ENCODE measurements at places on chromosomes 2 and 18. TPM values are rescaled to one million over a fixed set of nuclear protein-coding genes. Genes with fewer than 3 reads are reported as not detected.

GRCh38 chr2:148237911-148238310 lies 217.0 kb downstream of the MBD5 start:
- no peaks in the 10 kb centered on the region for H3K4me1 ChIP-seq
- H3K27me3 ChIP-seq, result no peaks in the 10 kb centered on the region
- no peak for DNase-seq

- no peaks in the 10 kb centered on the region for H3K27me3 ChIP-seq
- peak overlapping the region; percentile 70 for H3K27ac ChIP-seq
- no peak for DNase-seq
- H3K36me3 ChIP-seq, result peaks cover 77% of the 10 kb centered on the region
- H3K4me3 ChIP-seq, result no peak overlapping the region
These were observed 5.6 kb downstream of the METTL5 start for GRCh38 chr2:169819106-169819505.

DNA sequence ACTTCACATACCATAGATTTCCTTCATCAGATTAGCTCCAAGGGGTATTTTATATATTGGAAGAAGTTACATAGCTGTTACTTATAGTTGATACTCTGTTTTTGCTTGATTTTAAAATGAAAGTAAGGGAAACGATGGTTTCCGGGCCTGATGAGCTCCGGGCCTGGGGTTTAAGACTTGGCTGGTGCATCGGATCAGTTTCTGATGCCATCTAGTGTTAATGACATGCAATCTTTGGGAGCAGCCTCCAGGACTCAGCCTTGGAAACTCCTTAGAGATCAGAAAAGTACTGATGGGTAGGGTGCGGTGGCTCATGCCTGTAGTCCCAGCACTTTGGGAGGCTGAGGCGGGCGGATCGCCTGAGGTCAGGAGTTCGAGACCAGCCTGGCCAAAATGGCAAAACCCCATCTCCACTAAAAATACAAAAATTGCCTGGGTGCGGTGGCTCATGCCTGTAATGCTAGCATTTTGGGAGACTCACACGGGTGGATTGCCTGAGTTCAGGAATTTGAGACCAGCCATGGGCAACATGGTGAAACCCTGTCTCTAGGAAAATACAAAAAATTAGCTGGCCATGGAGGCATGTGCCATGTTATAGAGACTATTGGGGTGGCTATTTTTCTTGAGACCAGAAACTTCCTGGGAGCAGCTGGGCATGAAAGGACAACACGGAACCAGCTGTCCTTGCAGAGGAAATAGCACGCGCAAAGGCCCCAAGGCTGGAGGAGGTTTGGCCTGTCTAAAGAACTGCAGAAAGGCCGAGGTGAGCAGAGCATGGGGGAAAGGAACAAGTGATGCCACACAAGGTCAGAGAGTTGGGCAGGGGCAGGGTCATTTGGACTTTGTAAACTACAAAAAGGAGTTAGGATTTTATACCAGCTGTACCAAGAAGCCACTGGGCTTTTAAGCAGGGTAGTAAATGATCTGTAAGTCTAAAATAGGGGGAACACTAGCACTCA lies 46.9 kb upstream of the CNOT11 start:
- peak overlapping the region; percentile 51 for H3K4me3 ChIP-seq
- H3K27me3 ChIP-seq, result no peaks in the 10 kb centered on the region
- DNase-seq, result peak; percentile 74
- H3K4me1 ChIP-seq, result no peaks in the 10 kb centered on the region

GRCh38 chr2:119111115-119111975 lies 47.2 kb downstream of the C1QL2 start:
- no peaks in the 10 kb centered on the region for H3K36me3 ChIP-seq
- DNase-seq, result no peak
- H3K4me1 ChIP-seq, result no peaks in the 10 kb centered on the region
- H3K4me3 ChIP-seq, result no peak overlapping the region
- peaks cover 4% of the 10 kb centered on the region for H3K27me3 ChIP-seq
- H3K27ac ChIP-seq, result no peak overlapping the region

DNA sequence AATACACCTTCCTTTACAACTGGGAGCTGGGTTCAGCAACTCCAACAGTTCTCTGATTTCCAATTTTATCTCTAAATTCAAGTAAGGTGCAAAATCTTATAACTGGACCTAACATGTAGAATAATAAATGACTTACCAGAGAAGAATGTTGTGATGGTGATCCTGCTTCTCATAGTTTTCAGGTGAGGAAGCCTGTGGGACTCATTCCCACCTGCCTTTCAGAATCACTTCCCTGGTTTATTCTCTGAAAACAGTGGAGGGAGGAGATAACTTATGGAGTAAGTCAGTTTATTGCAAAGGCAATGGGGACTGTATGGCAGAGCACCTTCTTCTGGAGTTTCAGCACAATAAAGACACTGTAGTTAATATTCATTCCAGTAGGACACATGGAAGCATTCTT lies 1188.2 kb upstream of the FAM98A start:
- H3K4me3 ChIP-seq, result no peak overlapping the region
- no peak overlapping the region for H3K27ac ChIP-seq
- H3K27me3 ChIP-seq, result no peaks in the 10 kb centered on the region

- H3K36me3 ChIP-seq, result no peaks in the 10 kb centered on the region
- DNase-seq, result no peak
- no peaks in the 10 kb centered on the region for H3K27me3 ChIP-seq
- H3K4me3 ChIP-seq, result no peak overlapping the region
These were observed 44.5 kb downstream of the PKDCC start for GRCh38 chr2:42092084-42092996.

- no peaks in the 10 kb centered on the region for H3K4me1 ChIP-seq
- H3K4me3 ChIP-seq, result no peak overlapping the region
- no peaks in the 10 kb centered on the region for H3K27me3 ChIP-seq
- DNase-seq, result no peak
- no peak overlapping the region for H3K27ac ChIP-seq
These were observed 18.8 kb upstream of the DTNB start for GRCh38 chr2:25692143-25692542.

DNA sequence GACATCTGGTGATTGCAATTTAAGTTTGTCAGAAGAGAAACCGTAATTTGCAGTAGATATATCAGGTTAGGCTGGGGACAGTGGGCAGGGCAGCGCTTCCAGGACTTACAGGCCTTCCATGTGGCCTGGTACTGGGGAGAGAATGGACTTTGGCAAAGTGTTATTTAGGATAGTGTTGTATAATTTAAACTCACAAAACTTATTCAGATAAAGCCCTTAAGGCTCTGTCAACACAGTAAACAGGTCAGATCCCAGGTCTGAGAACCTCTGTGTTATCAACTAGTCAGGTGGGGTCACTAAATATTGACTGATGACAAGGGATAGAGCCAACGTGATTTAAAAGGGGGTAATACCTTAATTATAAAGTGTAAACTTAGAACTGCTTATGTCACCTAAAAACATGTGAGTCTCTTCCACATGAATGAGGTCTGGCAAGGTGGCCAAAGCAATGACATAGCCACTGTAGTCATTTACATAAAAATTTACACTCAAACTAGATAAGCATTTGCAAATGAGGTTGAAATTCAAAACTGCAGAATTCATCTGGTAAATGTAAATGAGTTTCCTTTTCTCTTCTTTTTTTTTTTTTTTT lies 80.2 kb upstream of the DNMT3A start:
- H3K36me3 ChIP-seq, result peaks cover 20% of the 10 kb centered on the region
- H3K4me3 ChIP-seq, result no peak overlapping the region
- H3K27ac ChIP-seq, result no peak overlapping the region
- no peaks in the 10 kb centered on the region for H3K27me3 ChIP-seq

GRCh38 chr2:175275539-175275938 lies 94.0 kb upstream of the ATP5MC3 start:
- no peaks in the 10 kb centered on the region for H3K36me3 ChIP-seq
- no peak overlapping the region for H3K4me3 ChIP-seq
- no peak for DNase-seq
- H3K27me3 ChIP-seq, result peaks cover 10% of the 10 kb centered on the region
- H3K4me1 ChIP-seq, result no peaks in the 10 kb centered on the region
- H3K27ac ChIP-seq, result no peak overlapping the region

DNA sequence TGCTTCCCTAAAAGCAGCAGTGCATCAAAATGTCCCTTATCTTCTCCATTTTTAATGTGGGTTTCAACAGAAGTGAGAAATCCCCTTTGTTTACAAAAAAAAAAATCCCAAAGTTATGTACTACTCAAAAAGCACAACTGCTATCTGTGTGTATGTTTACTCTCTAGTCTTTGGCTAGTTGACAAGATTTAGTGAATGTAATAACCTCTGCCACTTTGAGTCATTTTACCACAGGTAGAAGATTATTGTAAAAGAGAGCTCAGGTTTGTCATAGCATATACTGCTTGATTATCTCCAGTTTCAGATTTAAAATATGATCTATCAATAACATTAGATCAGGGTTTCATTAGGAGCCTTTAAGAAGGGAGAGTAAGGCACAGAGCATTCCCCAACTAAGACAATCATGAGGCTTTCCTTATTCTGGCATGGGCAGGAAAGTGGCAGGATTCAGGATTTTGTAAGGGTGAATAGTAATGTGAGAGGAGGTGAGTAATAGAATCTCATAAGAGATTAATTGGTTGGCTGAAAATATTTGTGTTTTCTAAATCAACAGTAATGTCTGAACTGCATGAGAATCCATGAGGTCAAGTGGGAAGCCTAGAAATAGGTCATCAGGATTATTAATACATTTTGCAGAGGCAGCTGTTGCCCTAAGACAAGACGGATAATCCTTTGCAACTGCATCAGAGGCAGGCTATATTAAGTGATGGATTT lies 1780.3 kb upstream of the LRRTM1 start:
- H3K36me3 ChIP-seq, result no peaks in the 10 kb centered on the region
- DNase-seq, result no peak
- no peaks in the 10 kb centered on the region for H3K4me1 ChIP-seq
- H3K27me3 ChIP-seq, result no peaks in the 10 kb centered on the region

GRCh38 chr18:61413396-61413795 lies 80.2 kb downstream of the CDH20 start:
- H3K4me1 ChIP-seq, result no peaks in the 10 kb centered on the region
- H3K27me3 ChIP-seq, result no peaks in the 10 kb centered on the region
- H3K4me3 ChIP-seq, result no peak overlapping the region
- no peaks in the 10 kb centered on the region for H3K36me3 ChIP-seq
- DNase-seq, result no peak

DNA sequence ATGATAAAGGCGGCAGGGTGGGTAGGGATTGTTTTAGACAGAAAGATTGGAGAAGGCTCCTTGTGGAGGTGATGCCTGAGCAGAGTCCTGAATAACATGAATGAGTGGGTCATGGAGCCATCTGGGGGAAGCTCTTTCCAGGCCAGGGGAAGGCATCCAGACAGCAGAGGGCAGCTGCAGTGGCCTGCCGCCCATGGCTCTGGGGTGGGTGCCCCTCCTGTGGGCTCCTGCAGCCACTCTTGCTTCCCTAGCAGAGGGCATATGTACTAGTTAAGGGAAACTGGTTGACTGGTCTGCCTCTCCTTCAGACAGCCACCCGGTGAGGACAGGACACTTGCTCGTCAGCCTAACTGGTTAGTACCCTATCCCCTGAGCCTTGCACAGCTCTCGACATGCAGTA lies 46.5 kb upstream of the SLC1A4 start:
- H3K36me3 ChIP-seq, result peaks cover 2% of the 10 kb centered on the region
- H3K27me3 ChIP-seq, result peaks cover 3% of the 10 kb centered on the region
- H3K27ac ChIP-seq, result no peak overlapping the region

GRCh38 chr2:114609801-114610200 lies 167.4 kb downstream of the DPP10 start:
- no peaks in the 10 kb centered on the region for H3K4me1 ChIP-seq
- peaks cover 1% of the 10 kb centered on the region for H3K27me3 ChIP-seq
- no peak for DNase-seq
- no peak overlapping the region for H3K4me3 ChIP-seq
- H3K27ac ChIP-seq, result no peak overlapping the region
- H3K36me3 ChIP-seq, result no peaks in the 10 kb centered on the region

GRCh38 chr2:46843316-46843715 lies 72.3 kb downstream of the MCFD2 start:
- H3K27ac ChIP-seq, result no peak overlapping the region
- H3K27me3 ChIP-seq, result no peaks in the 10 kb centered on the region
- H3K4me1 ChIP-seq, result no peaks in the 10 kb centered on the region
- DNase-seq, result no peak
- no peaks in the 10 kb centered on the region for H3K36me3 ChIP-seq
- no peak overlapping the region for H3K4me3 ChIP-seq

DNA sequence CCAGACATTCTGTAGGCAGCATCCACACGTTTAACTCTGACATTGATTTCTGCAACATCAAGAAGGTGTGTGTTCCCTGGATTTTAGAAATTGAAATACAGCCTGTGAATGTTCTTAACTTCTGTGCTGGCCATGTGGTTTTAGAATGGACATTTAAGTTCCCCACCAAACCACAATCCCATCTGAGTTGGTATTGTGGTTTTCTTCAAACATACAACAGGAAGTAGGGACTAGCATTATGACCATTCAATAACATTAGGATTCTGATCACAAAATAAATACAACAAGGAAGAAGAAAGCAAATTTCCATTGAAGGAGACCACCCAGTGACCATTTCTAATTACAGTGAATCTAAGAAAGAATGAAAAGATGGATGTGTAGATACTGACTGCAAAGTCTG lies 51.2 kb downstream of the MAP3K20 start:
- H3K27ac ChIP-seq, result no peak overlapping the region
- H3K4me1 ChIP-seq, result peaks cover 3% of the 10 kb centered on the region
- no peak overlapping the region for H3K4me3 ChIP-seq
- no peak for DNase-seq
- H3K27me3 ChIP-seq, result peaks cover 19% of the 10 kb centered on the region
- no peaks in the 10 kb centered on the region for H3K36me3 ChIP-seq

GRCh38 chr2:232929303-232930058 lies 59.4 kb downstream of the SNORC start:
- H3K4me1 ChIP-seq, result peaks cover 8% of the 10 kb centered on the region
- no peaks in the 10 kb centered on the region for H3K36me3 ChIP-seq
- DNase-seq, result peak; percentile 34
- peaks cover 58% of the 10 kb centered on the region for H3K27me3 ChIP-seq

DNA sequence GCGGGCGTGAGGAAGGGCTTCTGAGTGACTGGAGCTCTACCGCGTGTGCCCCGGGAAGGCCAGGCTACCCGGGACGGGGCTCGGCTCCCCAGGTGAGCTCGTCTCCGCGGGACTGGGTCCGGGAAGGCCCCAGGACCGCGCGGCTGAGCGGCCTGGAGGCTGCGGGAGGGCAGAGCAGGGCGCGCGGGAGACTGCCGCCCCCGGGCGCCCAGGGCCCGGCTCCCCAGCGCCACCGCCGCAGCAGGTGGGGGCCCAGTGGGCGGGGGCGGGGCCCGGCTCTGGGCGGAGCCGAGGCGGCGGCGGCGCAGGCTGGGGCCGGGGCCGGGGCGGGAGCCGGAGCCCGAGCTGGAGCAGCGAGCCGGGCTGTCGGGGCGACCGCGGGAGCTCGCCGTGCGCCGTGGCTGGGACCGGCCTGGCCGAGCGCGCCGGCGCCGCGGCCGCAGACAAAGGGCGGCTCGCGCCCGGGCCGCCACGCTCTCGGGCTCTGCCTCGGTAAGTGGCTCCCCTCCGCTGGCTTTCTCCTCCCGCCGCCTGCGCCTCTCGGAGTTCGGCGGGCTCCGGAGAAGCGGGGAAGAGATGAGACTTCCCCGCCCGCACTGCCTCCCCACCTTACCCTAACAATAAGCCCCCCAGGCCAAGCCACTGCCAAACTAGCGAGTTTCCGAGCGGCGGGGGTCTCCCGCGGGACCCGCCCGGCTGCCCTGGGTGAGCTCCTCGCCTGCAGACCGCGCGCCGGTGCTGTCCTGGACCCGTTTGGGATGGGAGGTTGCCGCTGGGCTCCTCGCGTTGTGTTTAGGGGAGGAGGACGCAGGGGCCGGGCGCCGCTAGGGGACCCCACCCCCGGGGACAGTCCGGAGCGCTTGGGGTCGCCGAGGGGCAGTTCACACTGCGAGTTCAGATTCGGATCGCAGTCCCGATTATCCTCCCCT lies at the start of gene MAPK4:
MAPK4 (plus strand) TSS at position 336 of the 929 bp plus-strand sequence. CDS start 103,872 bp downstream, outside the sequence.
- H3K27ac ChIP-seq, result no peak within 1 kb of the TSS
- DNase-seq, result peak; percentile 15
- peaks cover 3% of the 10 kb centered on the region for H3K4me1 ChIP-seq
- peaks cover 58% of the 10 kb centered on the region for H3K27me3 ChIP-seq
- H3K36me3 ChIP-seq, result no peaks in the 10 kb centered on the region

RGPD4 gene
- not detected for total RNA-seq

INO80C gene
- 23.3 TPM for total RNA-seq

LYG2 gene
- not detected for total RNA-seq

PCARE gene
- not detected for total RNA-seq

ICOS gene
- total RNA-seq, result 55.6 TPM

Data from activated CD8-positive, alpha-beta T cell treated with anti-CD3 and anti-CD28 coated beads for 36 hours (primary cell).